Frontal cortex (tissue), 4 donors: ENCODE measurements at places on chromosomes 1 and 21.

DNA sequence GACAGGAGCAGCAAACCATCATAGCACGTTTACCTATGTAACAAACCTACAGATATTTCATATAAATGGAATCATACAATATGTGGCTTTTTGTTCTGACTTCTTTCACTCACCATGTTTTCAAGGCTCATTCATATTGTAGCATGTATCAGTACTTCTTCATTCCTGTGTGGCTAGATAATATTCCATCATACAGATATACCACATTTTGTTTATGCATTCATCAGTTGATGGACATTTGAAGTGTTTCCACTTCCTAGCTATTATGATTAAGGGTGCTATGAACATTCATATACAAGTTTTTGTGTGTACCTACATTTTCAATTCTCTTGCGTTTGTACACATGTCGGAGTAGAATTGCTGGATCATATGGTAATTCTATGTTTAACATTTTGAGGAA, 90.1 kb downstream of the CDC42BPA start:
- DNase-seq = no peak

DNA sequence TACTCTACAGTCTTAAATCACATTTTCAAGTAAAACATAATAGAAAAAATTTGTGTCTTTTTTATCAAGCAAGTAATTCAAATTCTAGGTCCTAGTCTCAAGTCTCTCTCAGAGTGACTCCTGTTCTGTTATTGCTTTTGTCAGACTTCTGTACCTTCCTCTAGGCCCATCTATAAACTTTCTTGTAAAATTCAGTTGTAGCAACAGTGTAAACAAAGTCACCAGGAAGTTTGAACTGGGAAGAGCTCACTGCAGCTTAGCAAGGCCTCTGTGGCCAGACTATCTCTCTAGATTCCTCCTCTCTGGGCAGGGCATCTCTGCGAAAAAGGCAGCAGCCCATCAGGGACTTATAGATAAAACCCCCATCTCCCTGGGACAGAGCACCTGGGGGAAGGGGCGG, 13.5 kb upstream of the ZNF678 start:
- DNase-seq = no peak

GRCh38 chr1:3263790-3264189, 190.7 kb upstream of the ARHGEF16 start:
- no peak for DNase-seq

GRCh38 chr1:214494706-214495105, 56.7 kb downstream of the PTPN14 start:
- DNase-seq = no peak

DNA sequence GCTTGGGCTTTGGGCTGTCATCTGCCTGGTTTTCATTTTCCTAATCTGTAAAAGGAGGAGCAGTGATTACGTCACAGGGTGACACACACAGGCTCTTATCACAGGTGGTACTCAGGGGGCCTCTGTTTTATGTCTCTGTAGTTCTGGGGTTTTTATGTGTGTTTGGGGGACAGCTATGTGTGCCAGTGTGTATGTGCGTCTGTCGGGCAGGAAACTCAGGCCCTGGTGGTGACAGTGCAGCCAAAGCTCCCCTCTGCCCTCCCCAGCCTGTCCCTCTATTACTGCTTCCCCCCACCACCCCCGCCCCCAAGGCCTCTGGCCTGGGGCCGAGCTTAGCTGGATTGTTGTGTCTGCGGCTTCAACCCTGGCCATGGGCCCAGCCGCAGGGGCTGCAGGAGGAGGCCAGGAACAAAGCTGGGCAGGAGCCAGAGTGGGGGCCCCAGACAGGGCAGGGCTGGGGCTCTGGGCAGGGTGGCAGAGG, 13.3 kb downstream of the MFAP2 start:
- peak; percentile 58 for DNase-seq

DNA sequence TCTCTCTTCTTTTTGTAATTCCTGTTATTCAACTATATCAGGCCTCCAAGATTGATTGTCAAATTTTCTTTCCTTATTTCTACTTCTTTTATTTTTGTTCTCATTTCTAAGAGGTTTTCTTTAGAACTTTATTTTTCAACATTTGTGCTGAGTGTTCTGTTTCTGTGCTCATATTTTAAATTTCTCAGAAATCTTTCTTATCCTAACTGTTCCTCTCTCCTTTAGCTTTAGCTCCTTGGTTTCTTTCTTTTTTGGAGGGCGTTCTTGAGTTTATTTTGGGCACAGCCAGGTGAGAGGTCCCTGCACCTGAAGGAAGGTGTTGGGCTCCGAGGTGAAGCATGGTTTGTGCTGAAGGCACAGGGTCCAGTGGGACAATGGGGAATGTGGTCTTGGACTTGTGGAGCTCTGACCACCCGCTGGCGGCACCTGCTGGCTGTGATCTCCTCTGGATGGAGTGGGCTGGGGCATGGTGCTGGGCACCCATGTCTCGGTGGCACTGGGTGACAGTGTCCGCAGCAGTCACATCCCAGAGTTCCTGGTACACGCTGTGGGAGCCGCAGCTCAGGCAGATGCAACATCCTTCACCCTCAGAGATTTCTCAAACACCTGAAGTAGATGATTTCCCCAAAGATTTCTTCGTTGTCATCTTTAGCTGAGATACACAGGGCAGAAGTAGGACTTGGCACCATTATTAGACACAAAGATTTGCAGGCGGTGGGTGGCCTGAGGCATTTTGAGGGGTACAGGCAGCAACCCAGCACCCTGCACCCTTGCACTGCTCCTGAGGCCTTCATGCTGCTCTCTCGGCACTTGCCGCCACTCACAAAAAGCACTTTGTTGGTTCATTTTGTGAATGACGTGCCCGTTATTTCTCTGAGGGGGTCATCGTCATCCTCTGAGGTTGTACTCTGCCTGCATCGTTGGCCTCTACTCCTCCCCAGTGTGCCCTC, 38.2 kb upstream of the DIP2A start:
- no peak for DNase-seq

DNA sequence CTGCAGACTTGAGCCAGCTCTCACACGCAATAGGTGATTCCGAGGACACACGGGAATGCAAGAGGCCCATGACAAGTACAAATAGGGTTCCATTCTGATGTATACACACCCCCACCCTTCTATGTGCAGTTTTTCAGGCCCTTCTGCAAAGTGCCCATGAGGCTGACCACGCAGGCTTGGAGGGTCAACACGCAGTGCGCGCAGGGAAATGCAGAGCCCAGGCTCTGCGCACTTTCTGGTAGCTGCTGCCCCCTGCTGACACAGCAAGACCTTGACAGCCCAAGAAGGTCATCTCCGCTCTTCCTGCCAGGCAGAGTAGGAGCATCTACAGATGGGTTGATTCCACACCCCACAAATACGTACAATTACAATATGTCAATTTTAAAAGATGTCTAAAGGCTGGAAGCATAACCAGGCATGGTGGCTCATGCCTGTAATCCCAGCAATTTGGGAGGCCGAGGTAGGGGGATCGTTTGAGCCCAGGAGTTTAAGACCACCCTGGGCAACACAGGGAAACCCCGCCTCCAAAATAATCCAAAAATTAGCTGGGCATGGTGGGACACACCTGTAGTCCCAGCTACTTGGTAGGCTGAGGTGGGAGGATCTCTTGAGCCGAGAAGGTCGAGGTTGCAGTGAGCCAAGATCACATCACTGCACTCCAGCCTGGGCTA, 18.5 kb downstream of the SH3BP5L start:
- peak; percentile 61 for DNase-seq

GRCh38 chr1:33295450-33296081, 25.3 kb downstream of the A3GALT2 start:
- DNase-seq = peak; percentile 76

DNA sequence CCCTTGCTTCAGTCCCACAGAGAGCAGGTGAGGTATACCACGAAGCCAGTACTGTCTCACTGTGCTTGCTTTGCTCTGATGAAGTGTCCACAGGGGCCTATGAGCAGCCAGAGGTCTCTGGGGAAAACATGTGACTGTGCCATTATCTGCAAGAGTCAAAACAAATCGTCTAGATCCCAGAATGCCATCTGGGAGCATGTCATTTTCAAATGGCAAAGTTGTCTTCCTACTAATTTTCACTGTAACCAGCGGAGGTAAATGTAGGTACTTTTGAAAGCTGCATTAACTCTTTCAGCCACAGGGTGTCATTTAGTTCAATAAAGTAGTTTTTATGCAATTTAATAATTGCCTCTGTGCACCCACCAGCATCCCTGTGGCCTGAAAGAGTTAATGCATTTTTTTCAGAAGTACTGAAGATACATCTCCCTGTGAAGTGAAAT, 173.6 kb upstream of the SGIP1 start:
- no peak for DNase-seq
